ENCODE measurements at places on chromosomes 3 and 15.

- DNase-seq = no peak
These were observed 16.9 kb upstream of the C15orf61 start for GRCh38 chr15:67504056-67504455.

DNA sequence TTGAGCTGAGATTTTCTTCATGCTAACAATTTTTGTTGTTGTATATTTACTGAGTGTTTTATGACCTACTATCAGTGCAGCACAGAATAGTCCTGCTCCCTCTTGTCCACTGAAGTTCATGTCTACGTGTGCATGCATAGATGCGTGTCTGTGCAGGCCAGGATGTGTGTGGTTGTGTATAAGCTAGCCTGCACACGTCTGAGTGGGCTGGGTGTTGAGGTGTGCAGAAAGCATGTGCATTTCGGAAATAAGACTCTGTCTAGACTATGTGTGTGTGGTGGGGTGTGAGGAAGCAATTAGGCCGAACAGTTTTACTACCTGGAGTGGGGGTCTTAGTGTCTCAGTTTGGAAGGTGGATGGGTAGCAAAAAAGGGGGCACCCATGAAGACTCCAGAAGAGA is 39.2 kb downstream of the ATP2B2 start:
- no peak for DNase-seq

DNA sequence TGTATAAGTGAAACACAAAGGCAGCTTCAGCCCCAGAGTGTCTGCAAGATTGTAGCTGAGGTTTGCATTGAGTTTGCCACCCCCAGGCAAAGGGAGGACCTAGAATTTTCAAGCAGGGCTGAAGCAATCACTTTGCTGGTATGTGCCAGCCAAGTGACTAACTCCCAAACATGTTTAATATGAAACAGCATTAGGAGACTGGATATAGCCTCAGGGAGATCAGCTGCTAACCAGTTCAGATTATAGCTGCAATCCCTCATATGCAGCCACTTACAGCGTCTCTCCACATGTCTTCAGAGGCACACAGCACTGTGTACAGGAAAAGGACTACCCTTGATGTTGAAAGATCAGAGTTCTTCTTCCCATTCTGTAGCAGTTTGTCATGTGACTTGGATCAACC is 38.4 kb upstream of the PPP2R3A start:
- DNase-seq = peak; percentile 74

- DNase-seq = no peak
These were observed 280.0 kb downstream of the PDCD6IP start for GRCh38 chr3:34078418-34078817.

DNA sequence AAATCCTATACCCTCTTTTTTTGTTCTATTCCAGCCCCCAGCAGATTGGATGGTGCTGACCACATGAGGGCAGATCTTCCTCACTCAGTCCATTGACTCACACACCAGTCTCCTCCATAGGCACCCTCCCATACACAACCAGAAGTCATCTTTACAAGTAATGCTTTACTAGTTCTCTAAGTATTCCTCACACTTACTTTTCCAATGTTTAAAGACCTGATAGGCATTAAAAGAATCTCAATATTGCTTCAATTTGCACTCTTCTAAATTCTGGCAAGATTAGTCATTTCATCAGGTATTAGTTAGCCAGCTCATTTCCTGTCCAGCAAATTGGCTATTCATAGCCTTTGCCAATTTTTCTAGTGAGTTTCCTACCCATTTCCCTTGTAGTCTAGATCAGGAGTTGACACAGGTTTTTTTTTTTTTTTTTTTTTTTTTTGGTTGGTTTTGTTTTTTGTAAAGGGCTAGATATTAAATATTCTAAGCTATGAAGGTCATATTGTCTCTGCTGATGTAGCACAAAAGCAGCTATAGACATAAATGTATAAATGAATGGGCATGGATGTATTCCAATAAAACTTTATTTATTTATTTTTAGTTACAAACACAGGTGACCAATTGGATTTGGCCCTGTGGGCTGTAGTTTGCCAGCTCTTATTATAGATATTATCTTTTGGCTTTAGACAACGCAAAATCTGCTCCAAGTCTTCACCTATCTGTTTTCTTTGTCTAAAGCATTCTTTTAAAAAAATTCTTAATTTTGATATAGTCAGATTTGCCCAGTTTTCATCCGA is 76.1 kb downstream of the ABHD5 start:
- DNase-seq = no peak

DNA sequence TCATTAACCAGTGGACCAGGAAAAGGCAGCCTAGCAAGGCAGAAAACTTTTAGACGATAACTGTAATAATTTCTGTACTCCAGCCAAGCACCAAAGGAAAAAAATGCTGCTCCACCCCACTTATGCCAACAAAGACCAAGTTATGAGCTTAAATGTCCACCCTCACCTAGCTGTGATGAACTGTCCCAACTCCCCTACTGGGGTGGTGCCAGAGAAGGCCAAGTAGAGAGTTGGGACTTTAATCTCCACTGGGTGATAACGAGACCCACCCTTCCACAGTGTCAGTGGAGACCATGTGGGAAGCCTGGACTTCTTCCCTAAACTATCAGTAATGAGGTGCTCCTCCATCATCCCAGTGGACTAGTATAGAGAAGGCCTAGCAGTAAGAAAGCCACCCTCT is 33.8 kb upstream of the COPB2 start:
- no peak for DNase-seq

DNA sequence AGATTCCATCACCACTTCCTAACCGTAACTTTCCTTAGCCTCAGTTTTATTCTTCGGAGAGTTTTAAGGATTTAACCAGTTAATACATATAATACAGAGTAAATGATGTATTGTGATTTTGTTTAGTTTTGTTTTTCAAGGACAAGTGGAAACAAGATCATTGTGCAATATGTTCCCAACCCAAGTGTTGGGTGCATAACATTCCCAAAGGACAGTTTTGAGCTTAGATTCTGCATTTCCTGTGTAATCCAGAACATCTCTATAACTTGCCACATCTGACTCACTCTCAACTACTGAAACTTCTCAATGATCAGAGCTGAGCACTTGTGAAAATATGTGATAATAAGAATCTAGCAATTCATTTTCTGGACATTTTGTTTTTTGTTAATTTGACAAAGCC is 466.1 kb upstream of the PPP2R3A start:
- no peak for DNase-seq

DNA sequence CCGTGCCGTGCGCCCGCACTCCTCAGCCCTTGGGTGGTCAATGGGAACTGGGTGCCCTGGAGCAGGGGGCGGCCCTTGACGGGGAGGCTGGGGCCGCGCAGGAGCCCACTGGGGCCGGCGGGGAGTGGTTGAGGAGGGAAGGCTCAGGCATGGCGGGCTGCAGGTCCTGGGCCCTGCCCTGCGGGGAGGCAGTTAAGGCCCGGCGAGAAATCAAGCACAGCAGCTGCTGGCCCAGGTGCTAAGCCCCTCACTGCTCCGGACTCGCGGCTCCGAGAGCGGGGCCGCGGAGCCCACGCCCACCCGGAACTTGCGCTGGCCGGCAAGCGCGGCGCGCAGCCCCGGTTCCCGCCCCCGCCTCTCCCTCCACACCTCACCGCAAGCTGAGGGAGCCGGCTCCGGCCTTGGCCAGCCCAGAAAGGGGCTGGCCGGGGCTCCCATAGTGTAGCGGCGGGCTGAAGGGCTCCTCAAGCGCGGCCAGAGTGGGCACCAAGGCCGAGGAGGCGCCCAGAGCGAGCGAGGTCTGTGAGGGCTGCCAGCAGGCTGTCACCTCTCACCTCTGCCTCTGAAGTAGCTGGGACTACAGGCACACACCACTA is 7.8 kb downstream of the GP9 start:
- no peak for DNase-seq

DNA sequence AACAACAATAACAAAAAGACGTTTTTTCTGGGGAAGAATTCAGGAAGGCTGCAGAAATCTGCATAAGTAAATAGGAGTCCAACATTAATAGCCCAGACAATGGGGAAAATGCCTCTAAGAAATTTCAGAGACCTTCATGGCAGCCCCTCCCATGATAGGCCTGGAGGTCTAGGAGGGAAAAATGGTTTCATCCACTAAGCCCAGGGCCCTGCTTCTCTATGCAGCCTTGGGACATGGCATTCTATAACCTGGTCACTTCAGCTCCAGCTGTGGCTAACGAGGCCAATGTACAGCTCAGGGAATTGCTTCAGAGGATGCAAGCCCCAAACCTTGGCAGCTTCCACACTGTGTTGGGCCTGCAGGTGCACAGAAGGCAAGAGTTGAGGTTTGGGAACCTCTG is 125.6 kb upstream of the GMNC start:
- DNase-seq = no peak

DNA sequence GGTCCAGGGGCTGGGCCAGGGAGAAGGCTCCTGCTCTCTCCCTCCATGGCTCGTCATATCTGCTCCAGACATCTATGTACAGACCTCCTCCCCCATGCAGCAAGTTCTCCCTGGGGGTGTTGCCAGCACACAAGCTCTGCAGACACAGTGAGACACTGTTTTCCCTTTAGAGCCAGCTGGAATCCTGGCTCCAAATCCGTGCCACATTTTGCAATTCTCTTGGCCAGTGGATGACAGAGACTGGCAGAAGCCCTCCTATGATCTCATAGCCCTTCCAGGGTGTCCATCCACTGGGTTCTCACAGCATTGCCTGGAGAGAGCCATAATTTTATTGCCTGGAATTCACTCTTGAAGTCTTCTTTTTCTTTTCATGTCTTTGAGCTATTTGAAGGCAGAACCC is 203.9 kb downstream of the TLE3 start:
- DNase-seq = no peak

- DNase-seq = no peak
These were observed 12.2 kb downstream of the TBL1XR1 start for GRCh38 chr3:177185035-177185574.

DNA sequence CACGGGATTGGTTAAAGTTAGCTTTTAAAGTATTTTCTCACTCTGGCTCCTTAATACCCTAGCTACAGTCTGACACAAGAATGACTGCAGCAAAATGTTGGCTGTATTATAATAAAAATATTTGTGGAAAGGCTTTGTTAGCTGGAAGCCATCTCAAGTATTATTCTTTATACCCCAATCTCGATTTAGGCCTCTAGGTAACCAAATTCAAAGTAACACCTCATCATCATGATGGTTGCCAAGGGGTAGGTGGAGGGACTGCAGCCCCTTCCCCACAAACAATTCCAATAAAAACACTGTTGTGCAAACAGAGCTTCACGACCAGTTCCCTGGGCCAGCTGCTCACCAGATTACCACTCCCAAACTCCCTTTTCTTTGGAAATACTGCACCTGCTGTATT is 759 bp upstream of the GMPS start:
- no peak for DNase-seq

GRCh38 chr3:30467596-30468238 is 138.7 kb upstream of the TGFBR2 start:
- DNase-seq = no peak

GRCh38 chr15:42719043-42719442 is 17.9 kb downstream of the CDAN1 start:
- DNase-seq = no peak

DNA sequence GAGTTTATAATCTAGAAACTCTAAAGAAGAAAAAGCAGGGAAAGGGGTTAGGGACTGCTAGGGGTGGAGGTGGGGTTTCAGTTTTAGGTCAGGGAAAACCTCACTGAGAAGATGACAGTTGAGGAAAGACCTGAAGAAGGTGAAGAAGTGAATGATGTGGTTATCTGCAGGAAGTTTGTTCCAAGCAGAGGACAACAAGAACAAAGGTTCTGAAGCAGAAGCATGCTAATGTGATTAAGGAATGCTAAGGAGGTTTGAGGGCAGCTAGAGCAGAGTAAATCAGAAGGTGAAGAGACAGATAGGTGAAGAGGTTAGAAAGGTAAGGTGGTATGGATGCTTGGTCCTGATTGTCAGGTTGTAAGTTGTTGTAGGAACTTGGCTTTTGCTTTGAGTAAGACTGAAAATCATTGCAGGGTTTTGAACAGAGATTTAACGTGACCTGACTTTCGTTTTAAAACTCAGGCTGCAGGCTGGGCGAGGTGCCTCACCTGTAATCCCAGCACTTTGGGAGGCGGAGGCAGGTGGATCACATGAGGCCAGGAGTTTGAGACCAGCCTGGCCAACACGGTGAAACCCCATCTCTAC is 8.6 kb downstream of the OXSR1 start:
- no peak for DNase-seq

DNA sequence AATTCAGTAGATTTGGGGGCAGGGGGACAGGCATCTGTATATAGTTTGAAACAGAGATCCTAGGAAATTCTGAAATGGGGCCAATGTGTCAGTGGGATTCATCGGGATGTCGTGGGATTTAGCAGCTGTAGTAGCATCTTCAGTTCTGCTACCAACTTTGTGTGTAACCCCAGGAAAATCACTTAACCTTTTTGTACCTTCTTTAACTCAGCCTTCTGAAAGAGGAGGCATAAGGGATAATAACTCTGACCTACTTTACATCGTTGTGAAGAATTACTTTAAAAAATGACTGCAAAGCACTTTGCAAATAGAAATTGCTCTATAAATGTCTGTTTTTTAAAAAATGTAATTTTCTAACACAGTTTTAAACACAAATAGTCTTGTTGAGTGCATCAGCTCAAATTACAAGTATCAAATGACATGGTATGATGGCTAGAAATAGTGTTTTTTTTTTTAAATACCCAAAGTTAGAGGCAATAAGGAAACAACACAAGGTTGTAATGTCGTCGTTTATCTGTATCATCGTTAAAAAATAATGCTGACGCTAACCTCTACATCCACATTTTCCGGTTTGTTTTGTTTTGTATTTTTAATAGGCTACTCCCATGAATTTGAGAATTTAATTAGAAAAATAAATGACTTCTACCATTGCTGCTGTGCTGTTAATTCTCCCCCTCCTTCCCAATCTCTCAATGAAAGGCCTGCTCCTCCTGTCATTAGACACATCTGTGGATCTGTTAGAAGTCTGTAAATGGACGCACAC is 338.5 kb downstream of the PTPRG start:
- DNase-seq = no peak

DNA sequence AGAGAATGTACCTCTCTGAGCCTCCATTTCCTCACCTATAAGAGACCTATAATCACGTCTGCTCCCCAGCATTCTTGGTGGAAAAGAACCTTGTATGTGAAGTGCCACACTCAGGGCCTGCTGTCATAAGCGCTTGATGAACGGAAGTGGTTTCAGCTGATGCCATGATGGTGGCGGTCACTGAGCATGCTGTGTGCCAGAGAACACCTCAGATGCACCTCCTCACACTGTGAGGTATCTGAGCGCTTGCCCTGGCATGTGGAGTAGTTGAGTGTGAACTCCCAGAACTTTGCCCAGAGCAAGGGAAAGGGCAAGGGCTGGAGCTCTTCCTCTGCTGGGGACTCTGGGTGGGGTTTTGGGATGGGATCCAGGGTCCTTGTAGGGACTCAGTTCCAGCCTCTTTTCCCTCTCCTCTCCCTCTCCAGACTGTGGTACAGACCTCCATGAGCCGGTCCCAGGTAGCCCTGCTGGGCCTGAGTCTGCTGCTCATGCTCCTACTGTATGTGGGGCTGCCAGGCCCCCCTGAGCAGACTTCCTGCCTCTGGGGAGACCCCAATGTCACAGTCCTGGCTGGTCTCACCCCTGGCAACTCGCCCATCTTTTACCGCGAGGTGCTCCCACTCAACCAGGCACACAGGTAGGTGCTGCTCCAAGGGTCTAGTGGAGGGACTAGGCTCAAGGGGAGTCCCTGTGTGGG is 2.7 kb downstream of the ABHD14A start:
- DNase-seq = no peak

Measured in amniotic stem cell (primary cell).